ENCODE measurements at places on chromosomes 7 and 10. TPM values are rescaled to one million over a fixed set of nuclear protein-coding genes. Genes with fewer than 3 reads are reported as not detected.

DNA sequence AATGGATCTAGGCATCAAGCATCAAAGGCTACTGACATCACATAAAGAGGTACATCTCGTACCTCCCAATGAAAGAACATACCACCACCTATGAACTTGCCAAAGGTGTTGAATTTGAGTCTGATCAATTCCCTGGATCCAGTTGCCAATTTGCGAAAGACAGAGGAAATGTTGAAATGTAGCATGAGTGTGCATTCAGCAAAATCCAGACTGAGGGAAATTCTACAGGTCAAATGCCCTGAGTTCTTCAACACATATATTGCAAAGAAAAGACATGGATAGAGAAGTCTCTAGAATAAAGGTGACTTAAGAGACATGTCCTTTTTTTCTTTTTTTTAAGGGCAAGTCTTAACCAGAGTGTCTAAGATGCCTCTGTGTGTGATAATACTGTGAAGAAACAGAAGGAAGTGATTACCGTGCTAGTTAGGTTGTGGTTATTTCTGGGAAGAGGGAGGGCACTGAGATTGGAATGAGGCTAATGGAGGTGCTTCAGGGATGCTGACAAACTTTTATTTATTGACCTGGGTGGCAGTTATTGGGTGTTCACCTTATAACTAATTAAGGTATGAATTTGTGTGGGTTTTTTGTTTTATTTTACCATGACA, 128.7 kb downstream of the SAMD9 start:
- no peak for DNase-seq

- DNase-seq = no peak
Measured at GRCh38 chr7:130553398-130554029, 61.6 kb downstream of the MEST start.

LAMB4 gene
- polyA plus RNA-seq = 7.0 TPM

DNA sequence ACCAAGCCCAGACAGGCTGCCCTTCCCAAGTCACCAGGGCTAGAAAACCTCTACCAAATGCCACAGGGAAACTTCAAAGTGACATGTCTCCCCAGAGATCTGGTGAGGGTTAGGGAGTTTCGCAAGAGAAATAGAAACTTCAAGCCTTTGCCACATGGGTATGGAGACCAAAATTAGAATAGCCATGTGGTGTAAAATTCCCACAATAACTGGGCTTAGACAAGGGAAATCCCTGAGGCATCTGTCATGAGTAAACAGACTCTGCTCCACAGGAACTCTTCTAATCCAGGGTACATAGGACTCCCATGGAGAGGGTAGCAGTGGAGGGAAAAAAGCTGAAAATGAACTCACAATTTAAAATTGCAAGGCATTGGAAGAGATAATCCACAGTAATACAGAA, 14.3 kb downstream of the ADAM12 start:
- no peak for DNase-seq

DNA sequence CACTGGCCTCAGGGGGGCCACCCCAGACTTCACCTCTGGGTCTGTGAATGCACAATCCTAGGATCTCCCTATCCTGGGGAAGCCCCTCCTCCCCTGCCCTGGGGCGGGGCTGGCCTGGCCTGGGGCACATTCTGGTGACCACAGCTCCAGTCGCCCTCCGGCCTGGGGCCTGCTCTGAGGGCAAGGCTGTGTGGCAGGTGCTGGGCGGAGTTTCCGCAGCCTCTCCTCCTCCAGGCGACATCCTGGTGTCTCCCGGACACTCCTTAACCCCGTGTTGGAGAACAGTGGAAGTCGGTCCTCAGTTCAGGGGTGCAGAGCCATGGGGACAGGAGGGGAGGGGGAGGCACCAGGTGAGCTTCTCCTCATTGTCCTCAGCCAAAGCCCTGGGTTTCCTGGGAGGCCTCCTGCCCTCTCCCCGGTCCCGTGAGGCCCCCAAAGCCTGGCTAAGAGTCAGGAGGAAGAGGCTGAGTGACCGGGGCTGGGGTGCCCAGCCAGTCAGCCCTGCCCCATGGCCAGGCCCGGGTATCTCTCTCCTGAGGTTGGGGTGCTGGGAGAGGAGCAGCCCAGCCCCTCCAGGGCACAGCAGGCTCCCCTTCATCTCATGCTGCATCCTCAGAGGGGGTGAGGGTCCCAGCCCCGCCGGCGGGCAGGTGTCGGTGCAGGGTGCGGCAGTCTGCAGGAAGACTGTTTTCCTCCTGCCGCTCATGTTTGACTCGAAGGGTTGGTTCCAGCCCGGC, 22.6 kb downstream of the UNCX start:
- DNase-seq = no peak

GRCh38 chr7:70571403-70571934, 560.5 kb upstream of the GALNT17 start:
- DNase-seq = no peak

GRCh38 chr10:110642204-110643034, 1.7 kb upstream of the RBM20 start:
- no peak for DNase-seq

DNA sequence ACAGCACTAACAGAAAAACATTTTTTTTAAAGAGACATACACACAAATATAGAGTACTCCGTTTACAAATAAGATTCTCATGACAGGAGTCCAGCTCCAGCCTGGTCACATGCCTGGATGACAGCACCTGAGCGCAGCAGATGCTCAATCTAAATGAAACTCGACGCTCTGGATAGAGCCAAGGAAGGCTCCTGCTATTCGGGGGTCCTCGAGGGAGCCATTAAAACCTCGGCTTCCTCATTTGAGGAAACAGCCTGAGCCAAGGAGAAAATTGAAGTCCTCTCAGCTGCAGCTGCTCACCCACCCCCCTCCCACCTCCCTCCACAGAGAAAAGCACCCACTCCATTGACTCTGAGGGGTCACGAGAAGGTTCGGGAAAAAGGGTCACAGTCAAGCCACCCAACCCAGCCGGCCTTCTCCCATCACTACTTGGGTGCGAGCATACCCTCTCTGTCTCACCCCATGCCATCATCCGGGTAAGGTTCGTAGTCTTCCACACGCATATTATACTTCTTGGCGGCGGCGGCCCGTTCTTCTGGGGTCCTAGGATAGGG, 673 bp downstream of the NDUFB8 start:
- DNase-seq = no peak

DNA sequence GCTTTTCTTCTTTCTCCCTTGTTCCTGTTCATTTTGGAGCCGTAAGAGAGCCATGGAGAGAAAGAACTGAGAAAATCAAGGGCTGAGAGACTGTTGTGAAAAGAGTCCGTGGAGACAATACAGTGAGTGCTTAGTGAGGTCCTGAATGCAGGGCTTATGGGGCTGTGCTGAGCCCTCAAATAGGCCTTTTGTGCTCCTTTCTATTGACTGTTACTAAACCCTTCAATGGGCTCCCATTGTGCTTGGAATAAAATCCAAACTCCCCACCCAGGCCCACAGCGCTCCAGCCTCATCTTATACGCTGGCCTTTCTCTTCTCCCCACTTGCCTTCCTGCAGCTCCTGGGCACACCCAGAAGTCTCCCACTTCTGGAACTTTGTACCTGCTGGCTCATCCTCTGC, 243.1 kb upstream of the HABP2 start:
- no peak for DNase-seq

- no peak for DNase-seq
Measured at GRCh38 chr10:11074536-11075267, 57.0 kb downstream of the CELF2 start.

CTAGE8 gene
- polyA plus RNA-seq = 7.7 TPM

DNA sequence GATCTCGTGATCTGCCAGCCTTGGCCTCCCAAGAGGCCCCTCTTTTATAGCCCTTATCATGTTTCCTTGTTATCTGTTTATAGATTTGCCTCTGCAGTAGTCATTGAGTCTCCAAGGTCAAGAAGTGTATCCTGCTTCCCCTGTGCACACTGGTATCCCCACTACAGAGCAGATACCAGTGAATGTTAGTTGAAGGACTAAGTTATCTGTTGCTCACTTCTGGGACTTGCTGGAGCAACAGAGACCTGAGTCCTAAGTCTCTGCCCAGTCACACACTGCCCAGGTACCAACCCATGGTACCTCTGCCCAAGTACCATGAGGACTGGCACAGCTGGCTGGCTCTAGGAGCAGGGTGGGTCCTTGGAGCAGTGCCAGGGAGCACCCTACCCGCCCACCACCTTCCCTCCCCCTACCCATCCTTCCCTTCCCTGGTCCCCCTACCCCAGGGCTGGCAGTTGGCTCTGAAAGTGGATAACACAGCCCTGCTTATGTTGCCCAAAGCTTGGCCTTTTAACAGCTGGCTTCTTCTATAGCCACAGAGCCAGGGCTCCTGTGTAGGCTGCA, 26.5 kb upstream of the PDCD4 start:
- DNase-seq = no peak

GRCh38 chr7:100655908-100656674, at the start of gene ACTL6B:
TSS of gene ACTL6B (minus strand) at chr7:100656448. CDS start at chr7:100656354, 94 bp downstream.
- DNase-seq = no peak

Data from right renal cortex interstitium (tissue), 3 donors.